ENCODE measurements at places on chromosomes 7 and 10.
A peak's percentile ranks its signal among the peaks of the same experiment; 100 is the strongest.

DNA sequence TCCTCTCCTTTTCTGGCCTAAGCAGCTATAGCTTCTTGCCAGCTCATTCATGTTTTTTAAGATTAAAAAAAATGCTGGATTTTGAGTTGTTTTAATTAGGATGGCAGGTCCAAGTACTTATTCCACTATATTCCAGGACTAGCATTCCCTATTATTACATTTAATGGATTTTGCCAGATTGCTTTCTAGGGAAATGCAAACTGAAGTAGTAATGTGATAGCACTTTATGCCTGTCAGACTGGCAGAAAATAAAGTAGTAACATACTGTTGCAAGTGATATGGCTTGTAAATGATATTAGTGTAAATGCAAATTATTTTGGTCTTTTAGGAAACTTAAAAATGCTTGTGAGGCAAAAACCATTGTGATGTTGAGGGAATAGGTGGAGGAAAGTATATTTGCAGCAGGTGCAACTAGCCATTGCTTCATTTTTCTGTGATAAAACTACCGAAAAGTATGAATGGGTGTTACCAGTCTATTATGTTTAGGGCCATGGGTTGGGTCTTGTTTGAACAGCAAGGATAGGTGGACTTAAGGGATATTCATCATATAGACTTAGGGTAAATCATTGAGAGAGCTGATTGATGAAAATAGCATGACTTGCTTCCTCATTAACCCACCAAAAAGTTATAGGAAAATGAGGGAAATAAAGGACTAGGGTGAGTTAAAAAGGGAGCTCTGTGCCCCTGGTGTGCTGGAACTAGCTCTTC is 19.9 kb downstream of the ZNRF2 start:
- DNase-seq: no peak

DNA sequence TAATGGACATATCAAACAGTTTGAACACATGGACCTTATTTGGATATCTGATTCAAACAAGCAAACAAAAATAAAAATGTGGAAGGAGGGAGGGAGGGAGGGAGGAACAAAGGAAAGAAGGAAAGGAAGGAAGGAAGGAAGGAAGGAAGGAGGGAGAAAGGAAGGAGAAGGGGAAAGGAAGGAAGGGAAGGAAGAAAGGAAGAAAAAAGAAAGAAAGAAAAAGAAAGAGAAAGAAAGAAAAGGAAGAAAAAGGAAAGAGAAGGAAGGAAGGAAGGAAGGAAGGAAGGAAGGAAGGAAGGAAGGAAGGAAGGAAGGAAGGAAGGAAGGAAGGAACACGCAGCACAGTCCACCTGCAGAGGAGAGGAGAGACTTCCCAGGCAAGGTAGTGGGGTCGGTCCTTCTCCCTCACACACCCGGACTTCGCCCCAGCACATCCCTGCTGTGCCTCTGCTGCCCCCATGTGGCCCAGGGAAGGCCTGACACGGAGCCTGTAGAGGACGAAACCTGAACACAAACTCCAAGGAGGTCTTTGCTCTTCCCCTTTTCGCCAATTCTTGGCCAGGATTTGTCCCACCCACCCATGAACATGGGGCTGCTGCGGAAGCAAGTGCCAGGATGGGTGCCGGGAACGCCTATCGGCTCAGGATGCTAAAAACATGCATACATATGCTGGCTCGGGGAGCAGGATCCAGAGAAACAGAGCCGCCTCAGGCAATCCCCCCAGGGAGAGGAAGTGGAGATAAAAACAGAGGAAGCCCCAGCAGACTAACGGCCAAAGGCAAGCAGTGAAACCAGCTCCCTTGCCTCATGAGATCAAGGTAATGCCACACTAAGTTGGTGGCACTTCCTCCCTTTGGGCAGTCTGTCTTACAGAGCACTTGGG is 52.3 kb upstream of the DGKI start:
- peak; percentile 67 for DNase-seq

GRCh38 chr7:66296001-66296521 is 90.9 kb downstream of the TPST1 start:
- no peak for DNase-seq

- no peak for DNase-seq
Measured at GRCh38 chr7:132575982-132576720, at the start of gene PLXNA4. Gene PLXNA4, minus strand, starts transcription at chr7:132576470. Its CDS starts 67,777 bp downstream, at chr7:132508693.

DNA sequence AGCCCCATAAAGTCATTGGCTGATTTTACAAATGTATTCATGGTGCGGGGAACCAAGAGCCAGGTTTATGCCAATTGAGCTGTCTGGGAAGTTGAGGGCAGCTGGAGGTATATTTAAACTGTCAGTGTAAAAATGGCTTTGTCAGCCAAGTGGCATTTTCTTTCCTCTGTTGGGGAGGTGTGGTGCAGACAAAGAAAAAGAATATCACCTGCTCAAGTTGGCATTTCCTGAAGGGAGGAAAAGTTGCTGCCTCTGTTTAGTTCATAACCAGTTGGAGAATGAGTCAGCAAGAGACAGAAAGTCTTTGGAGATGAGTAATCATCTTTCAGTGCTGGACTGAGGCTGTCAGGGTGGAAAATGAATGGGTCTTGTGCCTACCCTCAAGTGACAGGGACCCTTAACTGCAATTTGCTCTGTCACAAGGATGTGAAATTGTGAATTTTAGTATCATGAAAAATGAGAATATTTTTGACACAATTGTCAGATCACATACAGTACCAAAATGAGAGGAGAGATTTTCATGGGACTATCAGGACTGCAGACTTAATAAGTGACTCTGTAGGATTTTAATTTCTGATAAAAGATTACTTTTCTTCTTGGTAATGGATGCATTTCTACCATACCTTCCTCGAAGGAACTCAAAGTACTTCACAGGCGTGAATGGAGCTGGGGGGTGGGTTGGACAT is 137.3 kb downstream of the ANLN start:
- no peak for DNase-seq

GRCh38 chr10:45280113-45280760 is 35.2 kb downstream of the OR13A1 start:
- DNase-seq: no peak

GRCh38 chr10:20593649-20594048 is 303.5 kb downstream of the NEBL start:
- DNase-seq: no peak

DNA sequence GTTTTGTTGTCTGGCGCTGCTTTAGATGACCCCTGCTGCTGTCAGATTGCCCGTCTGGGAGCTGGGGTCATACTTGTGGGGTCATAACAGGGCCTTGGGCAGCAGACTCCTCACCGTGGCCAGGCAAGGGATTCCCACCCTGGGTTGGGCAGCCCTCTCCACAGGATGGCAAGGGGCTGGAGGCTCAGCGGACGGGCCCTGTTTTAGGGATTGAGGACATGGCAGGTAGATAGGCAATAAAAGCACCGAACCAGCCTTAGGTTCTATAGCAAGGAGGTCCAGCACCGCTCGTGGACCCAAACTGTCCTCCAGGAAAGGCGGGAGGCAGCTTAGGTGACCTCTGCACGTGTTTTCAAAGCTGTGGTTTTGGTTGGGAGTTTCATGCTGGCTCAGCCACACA is 60.0 kb downstream of the GRK5 start:
- DNase-seq: no peak

GRCh38 chr7:95263785-95264362 is 60.5 kb downstream of the PON1 start:
- DNase-seq: no peak

DNA sequence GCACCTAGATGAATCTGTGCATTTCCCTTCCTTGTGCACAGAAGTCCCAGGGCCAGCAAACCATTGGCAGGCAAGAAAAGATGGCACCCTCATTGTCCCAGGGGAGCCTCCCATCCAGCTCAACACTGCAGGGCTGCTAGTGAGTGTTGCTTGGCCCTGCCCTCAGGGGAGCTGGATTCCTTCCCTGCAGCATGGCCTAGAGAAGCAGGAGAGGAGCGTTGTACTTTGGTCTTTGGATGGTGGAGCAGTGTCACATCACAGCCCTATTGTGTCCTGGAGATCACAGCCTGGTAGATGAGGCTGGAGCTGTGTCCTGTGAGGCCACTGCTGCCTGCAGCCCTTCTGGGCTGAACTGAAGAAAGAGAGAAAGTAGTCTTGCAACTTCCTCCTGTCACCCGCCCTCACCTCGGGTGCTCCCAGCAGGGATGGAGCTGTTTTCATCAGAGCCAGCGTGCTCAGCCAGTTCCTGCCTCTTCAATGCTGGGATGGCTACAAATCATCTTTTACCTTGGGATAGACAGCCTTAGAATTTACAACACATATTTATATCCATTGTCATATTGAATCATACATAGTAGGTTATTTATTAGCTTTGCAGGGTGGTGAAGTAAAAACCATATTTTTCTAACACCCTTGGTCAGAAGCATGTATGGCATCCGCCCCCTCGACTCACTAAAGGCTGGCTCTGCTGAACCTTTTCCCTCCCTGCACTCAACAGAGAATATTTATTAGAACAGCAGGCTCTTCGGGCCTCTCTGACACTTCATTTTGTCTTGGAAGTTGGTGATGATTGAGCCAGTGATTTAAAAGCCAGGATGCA is 43.1 kb upstream of the FAM180A start:
- DNase-seq: no peak

DNA sequence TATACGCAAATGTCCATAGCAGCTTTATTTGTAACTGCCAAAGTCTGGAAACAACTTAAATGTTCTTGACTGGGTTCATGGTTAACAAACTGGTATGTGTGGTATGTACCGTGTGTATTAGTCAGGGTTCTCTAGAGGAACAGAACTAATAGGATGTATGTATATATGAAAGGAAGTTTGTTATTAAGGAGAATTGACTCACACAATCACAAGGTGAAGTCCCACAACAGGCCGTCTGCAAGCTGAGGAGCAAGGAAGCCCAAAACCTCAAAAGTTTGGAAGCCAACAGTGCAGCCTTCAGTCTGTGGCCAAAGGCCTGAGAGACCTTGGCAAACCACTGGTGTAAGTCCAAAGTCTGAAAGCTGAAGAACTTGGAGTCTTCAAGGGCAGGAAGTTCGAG is 66.8 kb downstream of the TMEM168 start:
- no peak for DNase-seq
